ENCODE measurements at places on chromosomes 12 and 14.

DNA sequence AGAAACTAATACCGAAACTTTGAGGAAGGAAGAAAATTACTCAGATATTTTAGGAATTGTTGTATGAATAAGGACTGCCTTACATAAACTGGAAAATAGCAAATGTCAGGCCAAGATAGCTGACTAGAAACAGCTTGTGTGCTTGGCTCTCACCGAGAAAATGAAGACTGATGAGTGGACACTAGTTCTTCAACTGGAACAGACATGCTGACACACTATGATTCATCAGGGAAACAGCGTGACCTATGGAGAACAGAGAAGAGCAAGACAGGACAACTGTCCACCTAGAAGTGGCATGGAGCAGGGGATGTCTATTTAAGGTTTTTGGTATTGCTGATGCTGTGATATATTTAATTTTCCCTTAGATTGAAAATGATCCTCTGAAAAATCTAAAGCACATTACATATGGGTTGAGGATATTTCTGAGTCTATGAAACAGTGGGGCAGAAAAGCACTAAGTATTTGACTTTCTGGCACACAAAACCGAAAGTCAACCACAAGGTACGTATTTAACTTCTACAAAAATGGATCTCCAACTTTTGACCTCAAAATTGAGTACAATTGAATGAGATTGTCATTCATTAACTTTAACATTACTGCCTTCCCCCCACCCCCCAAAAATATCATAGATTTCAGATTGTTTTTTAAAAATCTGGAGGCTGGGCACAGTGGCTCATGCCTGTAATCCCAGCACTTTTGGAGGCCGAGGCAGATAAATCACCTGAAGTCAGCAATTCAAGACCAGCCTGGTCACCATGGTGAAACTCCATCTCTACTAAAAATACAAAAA, 863.2 kb downstream of the LRFN5 start:
- DNase-seq: no peak
- H3K36me3 ChIP-seq: no peaks in the 10 kb centered on the region
- no peak overlapping the region for H3K27ac ChIP-seq
- no peaks in the 10 kb centered on the region for H3K27me3 ChIP-seq

DNA sequence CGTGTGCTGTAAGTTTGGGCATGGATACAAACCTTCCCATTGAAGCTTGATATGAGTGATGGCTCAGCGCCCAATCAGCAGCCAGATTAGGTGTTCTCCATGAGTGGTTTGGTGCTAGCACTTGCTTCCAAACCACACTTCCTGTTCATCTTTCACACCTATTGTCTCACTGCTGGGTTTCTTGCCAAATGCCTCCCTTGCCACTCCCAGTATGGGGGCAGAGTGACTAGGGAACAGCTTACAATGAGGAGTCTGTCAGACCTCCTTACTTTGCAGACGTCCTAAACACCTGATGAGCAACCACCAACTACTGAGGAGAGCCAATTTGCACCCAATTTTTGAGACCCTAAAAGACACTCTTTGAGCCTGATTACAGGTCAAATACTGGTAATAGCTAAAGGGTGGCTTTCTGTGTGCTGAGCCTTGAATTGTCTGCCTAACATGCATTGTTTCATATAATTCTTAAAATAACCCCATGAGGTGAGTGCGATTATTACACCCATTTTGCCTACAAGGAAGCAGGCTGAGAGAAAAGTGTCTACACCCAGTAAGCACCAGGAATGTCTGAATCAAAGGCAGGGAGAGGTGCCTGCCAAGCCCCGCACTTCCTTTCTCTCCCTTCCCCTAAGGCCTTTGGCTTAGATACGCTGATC, 48.4 kb upstream of the FOS start:
- no peaks in the 10 kb centered on the region for H3K27me3 ChIP-seq
- DNase-seq: peak; percentile 51
- no peak overlapping the region for H3K4me3 ChIP-seq
- no peaks in the 10 kb centered on the region for H3K36me3 ChIP-seq
- peaks cover 66% of the 10 kb centered on the region for H3K4me1 ChIP-seq
- no peak overlapping the region for H3K27ac ChIP-seq

- no peak overlapping the region for H3K27ac ChIP-seq
- no peak for DNase-seq
- H3K27me3 ChIP-seq: peaks cover 4% of the 10 kb centered on the region
- no peaks in the 10 kb centered on the region for H3K36me3 ChIP-seq
- H3K4me1 ChIP-seq: peaks cover 1% of the 10 kb centered on the region
These were observed 75.6 kb downstream of the PPM1H start for GRCh38 chr12:62859321-62859737.

DNA sequence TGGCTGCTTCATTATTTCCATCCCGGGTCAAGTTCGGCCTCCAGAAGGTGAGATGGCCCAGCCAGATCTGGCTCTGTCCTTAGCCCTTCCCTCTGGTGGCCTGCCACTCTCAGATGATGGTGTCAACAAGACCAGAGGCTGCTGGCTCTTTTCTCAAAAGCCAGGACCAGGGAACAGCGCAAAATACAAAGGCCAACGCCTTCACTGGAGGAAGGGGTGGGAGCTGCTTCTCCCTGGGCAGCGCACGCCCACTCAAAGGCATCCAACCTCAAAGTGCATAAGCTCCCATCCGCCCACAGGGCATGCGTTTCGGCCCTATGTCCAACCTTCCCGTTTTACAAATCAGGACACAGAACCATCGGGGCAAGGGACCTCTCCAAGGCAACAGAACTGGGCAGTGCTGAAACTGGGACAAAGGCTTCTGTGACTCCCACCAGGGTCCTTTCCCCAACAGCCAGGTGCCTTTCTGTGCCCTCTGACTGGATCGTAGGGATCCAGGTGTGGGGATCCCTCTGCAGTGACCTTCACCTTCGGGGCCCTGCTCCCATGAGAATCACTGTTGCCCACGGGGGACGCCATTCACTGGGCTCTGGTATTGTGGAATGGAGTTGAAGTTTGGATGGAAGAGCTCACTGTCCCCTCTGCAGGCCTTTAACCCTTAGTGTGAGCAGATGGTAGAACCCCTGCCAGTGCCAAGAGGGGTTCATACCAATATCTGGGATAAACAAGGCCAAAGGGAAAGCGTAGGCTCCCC, 76.8 kb downstream of the NINJ2 start:
- no peaks in the 10 kb centered on the region for H3K27me3 ChIP-seq
- H3K36me3 ChIP-seq: no peaks in the 10 kb centered on the region
- no peaks in the 10 kb centered on the region for H3K4me1 ChIP-seq
- H3K4me3 ChIP-seq: no peak overlapping the region
- no peak for DNase-seq

- no peaks in the 10 kb centered on the region for H3K27me3 ChIP-seq
- no peaks in the 10 kb centered on the region for H3K36me3 ChIP-seq
- H3K4me3 ChIP-seq: no peak overlapping the region
- H3K4me1 ChIP-seq: no peaks in the 10 kb centered on the region
- H3K27ac ChIP-seq: no peak overlapping the region
These were observed 121.1 kb upstream of the SYT10 start for GRCh38 chr12:33560653-33561208.

DNA sequence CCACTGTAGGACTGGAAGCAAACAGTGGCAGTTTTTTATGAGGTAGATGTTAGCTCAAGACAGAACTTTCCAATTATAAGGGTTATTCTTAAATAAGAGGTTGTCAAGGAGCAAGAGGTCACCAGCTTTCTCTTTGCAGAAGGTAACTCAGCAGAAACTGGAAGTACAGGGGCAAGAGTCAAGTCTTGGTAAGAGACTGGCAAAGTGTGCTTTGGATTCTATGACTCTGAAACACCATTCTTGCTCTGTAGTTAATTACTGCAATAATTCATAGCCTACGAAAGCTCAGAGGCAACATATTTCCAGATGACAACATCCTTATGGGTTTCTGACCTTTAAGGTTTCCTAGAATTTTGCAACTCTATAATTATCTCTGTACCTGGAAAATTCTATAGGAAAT, 51.3 kb downstream of the RMST start:
- H3K4me3 ChIP-seq: no peak overlapping the region
- no peak for DNase-seq
- no peak overlapping the region for H3K27ac ChIP-seq
- no peaks in the 10 kb centered on the region for H3K4me1 ChIP-seq

DNA sequence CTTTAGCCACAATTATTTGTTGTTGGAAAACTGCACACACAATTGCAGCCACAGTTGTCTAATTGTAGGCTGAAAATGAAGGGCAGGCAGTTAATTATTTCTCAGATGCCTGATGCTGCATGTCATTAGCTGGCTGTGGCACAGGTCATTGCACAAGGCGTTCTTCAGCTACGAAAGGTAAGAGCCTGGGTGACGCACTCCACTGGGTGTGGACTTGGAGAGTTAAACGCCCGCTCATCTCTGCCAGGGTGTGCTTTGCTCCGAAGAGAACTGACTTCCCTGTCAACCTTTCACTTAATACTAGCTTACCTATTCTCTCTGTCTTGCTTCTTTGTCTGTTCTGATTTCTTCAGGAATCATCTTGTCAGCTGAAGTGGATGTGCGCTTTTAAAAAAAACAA, 91.4 kb upstream of the CPM start:
- no peaks in the 10 kb centered on the region for H3K36me3 ChIP-seq
- H3K4me1 ChIP-seq: peaks cover 1% of the 10 kb centered on the region

GRCh38 chr12:91818227-91819131, 327.2 kb downstream of the BTG1 start:
- no peak for DNase-seq
- peaks cover 8% of the 10 kb centered on the region for H3K4me1 ChIP-seq
- no peak overlapping the region for H3K4me3 ChIP-seq
- H3K36me3 ChIP-seq: no peaks in the 10 kb centered on the region

DNA sequence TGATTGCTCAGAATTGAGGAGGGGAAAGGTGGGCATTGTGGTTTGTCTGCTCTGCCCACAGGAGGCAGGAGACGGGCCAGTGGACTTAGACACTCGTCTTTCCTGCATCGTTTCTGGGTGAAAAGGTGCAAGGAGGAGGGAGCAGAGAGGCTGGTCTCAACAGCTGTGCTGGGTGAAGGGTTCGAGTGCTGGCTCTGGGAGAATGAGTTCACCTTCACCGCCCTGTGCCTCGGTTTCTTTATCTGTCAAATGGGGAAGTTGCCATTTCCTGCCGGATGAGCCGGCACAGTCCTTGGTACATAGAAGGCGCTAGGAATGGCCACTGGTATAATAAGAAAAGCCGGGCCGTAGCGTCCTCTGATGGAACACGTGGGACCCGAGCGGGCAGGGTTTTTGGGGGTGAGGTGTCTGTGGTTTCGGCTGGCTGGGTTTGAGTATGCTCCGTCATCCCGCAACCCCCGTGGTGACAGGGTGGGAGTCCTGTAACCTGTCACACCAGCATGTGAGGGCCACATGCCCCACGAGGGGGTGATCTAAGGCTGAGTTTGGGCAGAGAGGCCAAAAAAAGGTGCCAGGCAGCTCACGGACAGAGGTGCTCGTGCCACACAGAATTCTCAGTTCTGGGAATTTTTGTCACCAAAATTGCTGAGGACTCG, 7.3 kb downstream of the BCL7A start:
- DNase-seq: peak; percentile 67
- H3K4me3 ChIP-seq: no peak overlapping the region

- no peaks in the 10 kb centered on the region for H3K27me3 ChIP-seq
- H3K27ac ChIP-seq: no peak overlapping the region
- no peak overlapping the region for H3K4me3 ChIP-seq
- H3K4me1 ChIP-seq: no peaks in the 10 kb centered on the region
- no peaks in the 10 kb centered on the region for H3K36me3 ChIP-seq
- no peak for DNase-seq
These were observed 531.2 kb downstream of the DIO2 start for GRCh38 chr14:79680087-79680486.

DNA sequence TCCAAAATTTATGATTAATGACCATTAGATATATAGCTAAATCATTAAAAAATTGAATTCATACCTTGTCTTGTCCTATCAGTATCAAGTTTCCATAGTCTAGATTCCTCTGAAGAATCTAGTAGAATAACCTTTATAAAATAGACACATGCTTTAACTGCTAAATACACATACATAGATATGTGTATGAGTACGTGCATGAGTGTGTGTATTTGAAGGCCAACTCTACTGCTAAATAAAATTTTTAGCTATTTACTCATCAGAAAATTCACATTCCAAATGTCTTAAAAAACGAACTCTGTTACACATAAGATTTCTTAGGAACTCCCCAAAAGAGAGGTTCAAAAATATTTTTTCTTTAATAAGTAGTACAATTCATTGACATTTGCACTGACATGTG, 233.0 kb downstream of the SSPN start:
- H3K4me3 ChIP-seq: no peak overlapping the region
- H3K4me1 ChIP-seq: no peaks in the 10 kb centered on the region
- H3K27ac ChIP-seq: no peak overlapping the region
- peaks cover 33% of the 10 kb centered on the region for H3K36me3 ChIP-seq

DNA sequence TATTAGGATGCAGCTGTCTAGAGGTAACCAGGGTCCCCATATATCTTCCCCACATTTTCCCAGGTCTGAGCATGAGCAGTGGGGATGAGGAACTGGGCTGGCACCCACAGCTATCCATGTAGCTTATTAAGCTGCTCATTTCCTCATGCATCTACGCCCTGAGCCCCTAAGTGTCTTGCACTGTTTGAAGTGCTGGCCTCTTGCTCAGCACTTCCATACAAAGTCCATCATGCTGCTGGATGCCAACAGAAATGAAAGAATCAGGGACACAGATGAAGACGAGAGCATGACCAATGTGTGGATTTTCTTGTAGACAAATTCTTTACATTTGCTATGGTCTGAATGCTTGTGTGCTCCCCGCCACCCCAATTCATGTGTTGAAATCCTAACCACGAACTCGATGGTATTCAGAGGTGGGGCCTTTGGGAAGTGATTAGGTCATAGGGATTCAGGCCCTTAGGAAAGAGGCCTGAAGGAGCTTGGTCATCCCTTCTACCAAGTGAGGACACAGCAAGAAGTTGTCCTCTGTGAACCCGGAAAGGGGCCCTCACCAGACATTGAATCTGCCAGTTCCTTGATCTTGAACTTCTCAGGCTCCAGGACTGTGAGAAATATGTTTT, 54.5 kb downstream of the C12orf75 start:
- H3K4me1 ChIP-seq: no peaks in the 10 kb centered on the region
- no peak overlapping the region for H3K4me3 ChIP-seq
- no peak for DNase-seq
- no peaks in the 10 kb centered on the region for H3K27me3 ChIP-seq
- no peaks in the 10 kb centered on the region for H3K36me3 ChIP-seq
- no peak overlapping the region for H3K27ac ChIP-seq

DNA sequence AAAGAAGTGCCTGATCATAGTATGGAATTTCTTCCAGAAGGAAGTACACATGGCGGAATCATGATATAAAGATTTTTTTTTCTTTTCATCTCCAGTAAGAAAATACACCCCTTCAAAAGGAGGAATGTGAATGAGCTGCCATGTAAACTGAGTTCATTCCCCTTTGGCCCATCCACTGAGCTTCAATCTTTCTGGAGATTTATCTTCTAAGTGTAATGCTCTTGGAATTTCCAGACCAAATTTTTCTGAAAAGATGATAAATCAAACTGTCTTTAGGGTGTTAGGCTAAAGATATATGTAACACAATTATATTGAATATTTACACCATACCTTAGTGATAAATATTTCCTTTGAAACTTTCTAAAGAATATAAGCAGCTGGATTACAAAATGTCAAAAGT, 5.2 kb downstream of the DCN start:
- DNase-seq: no peak
- no peak overlapping the region for H3K4me3 ChIP-seq
- no peak overlapping the region for H3K27ac ChIP-seq
- H3K27me3 ChIP-seq: no peaks in the 10 kb centered on the region
- no peaks in the 10 kb centered on the region for H3K4me1 ChIP-seq

Data from activated T-cell treated with anti-CD3 and anti-CD28 coated beads, Interleukin-2, amount 50 U/mL, for 24 hours (primary cell).